ENCODE measurements at places on chromosomes 1 and 21. TPM values are rescaled to one million over a fixed set of nuclear protein-coding genes. Genes with fewer than 3 reads are reported as not detected.

DNA sequence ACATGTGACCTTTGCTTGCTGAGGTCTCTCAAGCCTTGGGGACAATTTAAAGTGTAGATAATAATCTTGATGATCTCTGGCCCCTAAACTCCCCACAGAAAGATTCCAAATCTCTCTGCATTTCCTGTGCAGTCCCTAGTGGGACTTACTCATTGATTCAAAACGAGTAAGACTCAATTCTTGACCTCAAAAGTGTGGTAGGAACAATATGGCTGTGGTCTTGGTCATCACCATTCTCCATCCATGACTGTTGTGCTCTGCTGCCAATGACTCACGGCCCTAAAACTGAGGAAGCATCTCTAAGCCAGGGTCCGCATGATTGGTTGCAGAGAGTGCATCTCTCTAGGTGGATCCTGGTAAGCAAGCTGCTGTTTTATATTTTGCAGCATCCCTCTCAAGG, 268.0 kb downstream of the PTGER3 start:
- no peak overlapping the region for H3K4me3 ChIP-seq
- H3K27me3 ChIP-seq, result no peaks in the 10 kb centered on the region
- no peaks in the 10 kb centered on the region for H3K36me3 ChIP-seq
- H3K27ac ChIP-seq, result no peak overlapping the region
- no peaks in the 10 kb centered on the region for H3K4me1 ChIP-seq

- H3K4me3 ChIP-seq, result no peak overlapping the region
- H3K4me1 ChIP-seq, result no peaks in the 10 kb centered on the region
- no peak overlapping the region for H3K27ac ChIP-seq
- H3K27me3 ChIP-seq, result no peaks in the 10 kb centered on the region
- no peaks in the 10 kb centered on the region for H3K36me3 ChIP-seq
Observed at GRCh38 chr1:31201931-31202360, 37.7 kb downstream of the NKAIN1 start.

GRCh38 chr1:3005771-3006170, 15.5 kb upstream of the ACTRT2 start:
- no peak overlapping the region for H3K4me3 ChIP-seq
- no peaks in the 10 kb centered on the region for H3K36me3 ChIP-seq
- DNase-seq, result no peak

- no peak overlapping the region for H3K27ac ChIP-seq
- no peaks in the 10 kb centered on the region for H3K36me3 ChIP-seq
- no peak overlapping the region for H3K4me3 ChIP-seq
- H3K4me1 ChIP-seq, result no peaks in the 10 kb centered on the region
Observed at GRCh38 chr1:178540646-178541045, 27.7 kb downstream of the TEX35 start.

The SPRR2F gene
- total RNA-seq, result not detected

DNA sequence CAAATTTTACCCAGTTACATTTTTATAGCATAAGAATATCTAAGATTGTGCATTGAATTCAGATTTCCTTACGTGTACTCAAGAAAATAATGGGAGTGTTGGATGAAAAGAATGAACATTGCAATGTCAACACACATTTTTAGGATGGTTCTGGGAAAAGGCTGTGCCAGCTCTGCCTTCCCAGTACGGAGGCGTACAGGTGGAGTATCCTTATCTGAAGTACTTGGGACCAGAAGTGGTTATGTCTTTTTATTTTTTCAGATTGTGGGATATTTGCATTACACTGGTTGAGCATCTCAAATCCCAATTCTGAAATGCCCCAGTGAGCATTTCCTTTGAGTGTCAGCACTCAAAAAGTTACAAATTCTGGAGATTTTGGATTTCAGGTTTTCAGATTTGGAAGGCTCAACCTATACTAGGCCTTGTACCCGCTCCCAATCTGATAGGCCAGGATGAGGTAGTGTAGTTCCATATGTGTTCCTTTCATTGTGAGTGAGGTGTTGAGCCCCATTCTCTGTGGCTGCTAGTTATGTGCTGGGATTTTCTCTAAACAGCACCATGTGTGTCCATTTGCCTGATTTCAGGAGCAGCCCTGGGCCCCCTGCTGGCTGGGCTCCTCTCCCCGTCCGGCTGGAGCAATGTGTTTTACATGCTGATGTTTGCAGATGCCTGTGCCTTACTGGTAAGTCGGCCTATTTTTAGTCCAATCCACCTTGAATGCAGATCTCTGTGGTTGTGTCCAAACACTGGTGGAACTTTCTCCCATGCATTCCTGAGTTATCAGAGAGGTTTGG, 60.8 kb downstream of the SLC37A1 start:
- no peaks in the 10 kb centered on the region for H3K27me3 ChIP-seq
- peak; percentile 45 for DNase-seq
- no peaks in the 10 kb centered on the region for H3K4me1 ChIP-seq
- no peak overlapping the region for H3K4me3 ChIP-seq

- H3K27me3 ChIP-seq, result no peaks in the 10 kb centered on the region
- H3K4me3 ChIP-seq, result no peak within 1 kb of the TSS
- no peak within 1 kb of the TSS for H3K27ac ChIP-seq
- no peak for DNase-seq
Observed at GRCh38 chr1:201126832-201127754, at the start of gene ASCL5. Gene ASCL5, minus strand, starts transcription at chr1:201127184. Its CDS starts 11,812 bp downstream, at chr1:201115372.

The ADORA3 gene
- 10.8 TPM for total RNA-seq

DNA sequence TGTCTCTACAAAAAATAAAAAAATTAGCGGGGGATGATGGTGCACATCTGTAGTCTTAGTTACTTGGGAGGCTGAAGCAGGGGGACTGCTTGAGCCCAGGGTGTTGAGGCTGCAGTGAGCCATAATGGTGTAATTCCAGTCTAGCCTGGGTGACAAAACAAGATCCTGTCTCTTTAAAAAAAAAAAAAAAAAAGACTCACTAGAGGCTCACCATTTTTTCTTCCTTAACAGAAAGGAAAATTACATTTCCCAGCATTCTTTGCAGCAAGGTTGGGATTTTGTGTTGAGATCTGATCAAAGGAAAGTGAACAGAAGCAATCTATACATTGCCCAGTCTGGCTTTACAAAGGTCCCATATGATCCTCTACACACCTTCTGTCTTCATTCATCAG, 21.5 kb downstream of the GFI1 start:
- no peak overlapping the region for H3K4me3 ChIP-seq
- DNase-seq, result no peak
- no peaks in the 10 kb centered on the region for H3K4me1 ChIP-seq
- no peaks in the 10 kb centered on the region for H3K36me3 ChIP-seq
- no peaks in the 10 kb centered on the region for H3K27me3 ChIP-seq

The ATP1A4 gene
- 0.19 TPM for total RNA-seq

GRCh38 chr1:205939690-205940330, 3.4 kb downstream of the SLC26A9 start:
- no peak for DNase-seq
- H3K4me1 ChIP-seq, result no peaks in the 10 kb centered on the region
- no peak overlapping the region for H3K27ac ChIP-seq
- no peaks in the 10 kb centered on the region for H3K27me3 ChIP-seq

The HSPB7 gene
- total RNA-seq, result 29.1 TPM

The KLHDC7A gene
- 25.8 TPM for total RNA-seq

- H3K4me1 ChIP-seq, result no peaks in the 10 kb centered on the region
- no peaks in the 10 kb centered on the region for H3K36me3 ChIP-seq
- H3K27me3 ChIP-seq, result no peaks in the 10 kb centered on the region
- no peak overlapping the region for H3K27ac ChIP-seq
- H3K4me3 ChIP-seq, result no peak overlapping the region
Observed at GRCh38 chr1:71231751-71232150, 150.9 kb upstream of the ZRANB2 start.

The PIGV gene
- total RNA-seq, result 13.8 TPM

GRCh38 chr1:30323841-30324240, 399.5 kb downstream of the MATN1 start:
- no peaks in the 10 kb centered on the region for H3K4me1 ChIP-seq
- H3K4me3 ChIP-seq, result no peak overlapping the region
- H3K27me3 ChIP-seq, result no peaks in the 10 kb centered on the region
- no peak for DNase-seq
- H3K36me3 ChIP-seq, result no peaks in the 10 kb centered on the region

The DCDC2B gene
- not detected for total RNA-seq

- H3K27ac ChIP-seq, result no peak overlapping the region
- DNase-seq, result no peak
- H3K4me3 ChIP-seq, result no peak overlapping the region
Observed at GRCh38 chr1:170732252-170732588, 68.3 kb downstream of the PRRX1 start.

GRCh38 chr1:113453771-113454083, 63.4 kb downstream of the MAGI3 start:
- H3K36me3 ChIP-seq, result no peaks in the 10 kb centered on the region
- no peak overlapping the region for H3K4me3 ChIP-seq

GRCh38 chr1:201758499-201759050, 70.4 kb upstream of the IPO9 start:
- no peak for DNase-seq
- no peak overlapping the region for H3K4me3 ChIP-seq
- H3K27ac ChIP-seq, result no peak overlapping the region
- H3K36me3 ChIP-seq, result no peaks in the 10 kb centered on the region
- no peaks in the 10 kb centered on the region for H3K27me3 ChIP-seq

The BATF3 gene
- total RNA-seq, result 6.5 TPM

The CRYAA gene
- not detected for total RNA-seq

The PDPN gene
- 4.6 TPM for total RNA-seq

- H3K27ac ChIP-seq, result no peak overlapping the region
- H3K27me3 ChIP-seq, result no peaks in the 10 kb centered on the region
- no peak overlapping the region for H3K4me3 ChIP-seq
Observed at GRCh38 chr1:40153073-40153770, 8.0 kb upstream of the RLF start.

The SPSB1 gene
- 25.9 TPM for total RNA-seq

The SLC44A5 gene
- 0.66 TPM for total RNA-seq

DNA sequence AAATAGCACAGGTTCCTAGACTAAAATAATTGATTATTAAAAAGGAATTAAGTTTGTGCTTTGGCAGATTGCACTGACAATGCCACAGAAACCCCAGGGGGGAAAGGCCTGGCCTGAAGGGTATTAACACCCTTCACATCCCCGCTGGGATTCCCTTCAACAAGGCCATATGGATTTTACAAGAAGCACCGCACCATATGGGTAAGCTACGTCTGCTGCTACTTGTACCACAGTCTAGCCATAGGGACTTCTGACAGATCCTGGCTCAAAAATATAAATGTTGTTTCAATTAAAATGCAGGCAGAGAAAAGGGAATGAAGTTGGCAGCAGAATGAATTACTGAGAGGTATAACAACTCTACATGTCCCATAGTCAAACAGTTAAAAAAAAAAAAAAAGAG, 101.0 kb downstream of the DENND1B start:
- no peak overlapping the region for H3K27ac ChIP-seq
- no peaks in the 10 kb centered on the region for H3K4me1 ChIP-seq
- DNase-seq, result no peak

GRCh38 chr1:190808035-190808434, 330.4 kb upstream of the BRINP3 start:
- H3K27me3 ChIP-seq, result no peaks in the 10 kb centered on the region
- no peak overlapping the region for H3K27ac ChIP-seq
- no peak overlapping the region for H3K4me3 ChIP-seq
- H3K4me1 ChIP-seq, result no peaks in the 10 kb centered on the region
- H3K36me3 ChIP-seq, result no peaks in the 10 kb centered on the region

The PRDM16 gene
- total RNA-seq, result 21.9 TPM

DNA sequence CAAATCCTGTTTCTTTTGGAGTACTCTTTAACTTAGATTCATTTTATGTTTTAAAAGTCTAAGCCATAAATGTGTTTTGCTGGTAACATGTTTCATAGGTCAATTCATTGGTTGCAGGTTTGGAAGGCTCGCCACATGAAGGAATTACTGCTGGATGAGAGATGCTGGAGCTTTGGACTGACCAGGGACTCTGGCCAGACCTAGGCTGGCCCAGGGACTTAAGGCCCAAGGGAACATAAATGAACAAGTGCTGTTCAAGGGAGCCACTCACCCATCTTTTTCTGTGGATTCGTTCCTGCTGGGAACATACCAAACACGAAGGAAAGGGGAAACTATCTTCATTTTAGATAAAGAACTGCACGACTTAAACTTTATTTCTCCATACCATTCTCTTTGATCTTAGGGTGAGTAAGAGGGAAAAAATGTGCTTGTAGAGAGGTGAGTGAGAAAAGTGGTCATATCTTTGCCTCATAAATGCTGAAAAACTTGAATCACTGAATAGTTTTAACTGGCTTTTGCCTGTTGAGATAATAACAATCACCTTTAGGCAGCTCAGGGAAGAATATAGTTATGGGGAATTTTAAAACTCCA, 15.3 kb upstream of the SHCBP1L start:
- no peak overlapping the region for H3K27ac ChIP-seq
- DNase-seq, result no peak
- no peak overlapping the region for H3K4me3 ChIP-seq
- no peaks in the 10 kb centered on the region for H3K36me3 ChIP-seq
- H3K4me1 ChIP-seq, result no peaks in the 10 kb centered on the region

DNA sequence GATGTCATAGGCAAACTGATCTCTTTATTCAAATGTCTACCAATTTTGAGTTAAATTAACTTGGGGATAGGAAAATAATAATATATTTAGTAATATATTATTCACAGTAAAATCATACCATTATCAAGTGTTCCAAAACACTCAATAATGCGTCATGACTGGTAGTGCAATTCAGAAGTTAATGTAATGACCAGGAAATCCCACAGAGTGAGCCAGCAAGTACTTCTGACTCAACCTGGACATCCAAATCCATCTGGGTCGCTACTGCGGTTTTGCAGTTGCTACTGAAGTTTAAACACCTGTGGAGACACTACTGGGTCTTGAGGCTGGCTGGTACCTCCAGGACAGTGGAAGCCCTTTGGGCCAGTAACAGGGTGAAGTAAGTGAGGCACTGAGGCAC, 44.8 kb downstream of the DPYD start:
- H3K27ac ChIP-seq, result no peak overlapping the region
- no peaks in the 10 kb centered on the region for H3K27me3 ChIP-seq
- no peaks in the 10 kb centered on the region for H3K4me1 ChIP-seq
- H3K4me3 ChIP-seq, result no peak overlapping the region
- no peaks in the 10 kb centered on the region for H3K36me3 ChIP-seq

GRCh38 chr21:38958323-38958705, 152.6 kb downstream of the ETS2 start:
- no peak overlapping the region for H3K4me3 ChIP-seq
- peaks cover 5% of the 10 kb centered on the region for H3K4me1 ChIP-seq
- H3K27ac ChIP-seq, result peak overlapping the region; percentile 88
- H3K27me3 ChIP-seq, result no peaks in the 10 kb centered on the region
- DNase-seq, result no peak

- DNase-seq, result no peak
- H3K36me3 ChIP-seq, result peaks cover 2% of the 10 kb centered on the region
- H3K27me3 ChIP-seq, result no peaks in the 10 kb centered on the region
- H3K4me1 ChIP-seq, result peaks cover 4% of the 10 kb centered on the region
- H3K27ac ChIP-seq, result no peak overlapping the region
Observed at GRCh38 chr1:169797281-169797680, 2.6 kb upstream of the METTL18 start.

The FMO1 gene
- 16.5 TPM for total RNA-seq

- H3K27me3 ChIP-seq, result no peaks in the 10 kb centered on the region
- H3K36me3 ChIP-seq, result no peaks in the 10 kb centered on the region
- no peak overlapping the region for H3K27ac ChIP-seq
Observed at GRCh38 chr1:69551476-69552324, 16.0 kb upstream of the LRRC7 start.

Data from kidney (tissue), 22 donors.